ENCODE measurements at places on chromosomes 1 and 21. TPM values are rescaled to one million over a fixed set of nuclear protein-coding genes. Genes with fewer than 3 reads are reported as not detected.

DNA sequence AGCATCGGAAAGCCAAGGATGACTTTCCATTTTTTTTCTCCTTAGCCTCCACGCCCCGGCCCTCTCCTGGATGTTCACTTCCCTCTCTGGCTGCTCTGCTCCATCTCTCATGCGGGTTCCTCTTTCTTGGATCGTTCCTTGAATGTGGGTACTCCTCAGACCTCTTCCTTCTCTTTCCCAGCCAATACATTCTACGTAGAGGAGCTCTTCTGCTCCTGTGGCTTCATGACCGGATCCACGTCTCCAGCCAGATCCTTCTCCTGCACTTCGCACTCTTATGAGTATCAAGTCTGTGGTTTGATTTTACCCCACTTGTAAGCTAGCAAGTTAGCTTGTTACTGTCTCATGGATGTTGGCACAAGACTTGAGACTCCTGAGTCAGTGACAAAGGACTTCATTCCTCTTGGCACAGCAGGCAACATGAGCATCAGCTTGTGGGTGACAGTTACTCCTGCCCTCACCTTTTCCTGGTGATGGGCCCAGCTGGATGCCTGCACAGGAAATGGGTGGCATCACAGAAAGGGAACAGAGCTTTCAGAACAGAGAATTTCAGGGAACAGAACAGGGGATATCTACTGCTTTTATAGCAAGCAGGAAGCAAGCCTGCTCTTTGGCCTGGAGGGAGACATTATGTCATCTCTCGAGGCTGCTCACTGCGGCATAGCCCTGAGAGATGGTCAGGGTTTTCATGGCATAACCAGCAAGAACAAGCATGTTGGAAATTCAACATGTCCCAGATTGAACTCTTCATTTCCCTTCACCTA, 100.1 kb upstream of the KIF26B start:
- DNase-seq: no peak

Gene OR2L8
- total RNA-seq: 0.42 TPM

Gene LCE2C
- total RNA-seq: not detected

DNA sequence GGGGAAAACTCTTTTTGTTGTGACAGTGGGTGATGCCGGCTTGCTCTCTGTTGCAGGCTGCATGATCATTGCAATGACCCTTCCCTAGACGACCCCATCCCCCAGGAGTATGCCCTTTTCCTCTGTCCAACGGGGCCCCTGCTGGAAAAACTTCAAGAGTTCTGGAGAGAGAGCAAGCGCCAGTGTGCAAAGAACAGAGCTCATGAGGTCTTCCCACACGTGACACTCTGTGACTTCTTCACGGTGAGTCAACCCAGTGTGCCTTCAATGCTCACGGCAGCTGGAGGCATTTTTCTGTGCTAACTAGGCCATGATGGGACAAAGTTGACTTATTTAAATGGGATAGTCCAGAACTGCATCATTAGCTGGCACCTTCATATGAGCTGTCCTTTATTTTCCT, 5.7 kb downstream of the UBASH3A start:
- no peak for DNase-seq

- DNase-seq: no peak
These were observed 8.3 kb upstream of the PTPRF start for GRCh38 chr1:43522431-43522775.

Gene CLDN17
- total RNA-seq: not detected

GRCh38 chr21:17427157-17427556, 85.7 kb upstream of the CXADR start:
- no peak for DNase-seq

DNA sequence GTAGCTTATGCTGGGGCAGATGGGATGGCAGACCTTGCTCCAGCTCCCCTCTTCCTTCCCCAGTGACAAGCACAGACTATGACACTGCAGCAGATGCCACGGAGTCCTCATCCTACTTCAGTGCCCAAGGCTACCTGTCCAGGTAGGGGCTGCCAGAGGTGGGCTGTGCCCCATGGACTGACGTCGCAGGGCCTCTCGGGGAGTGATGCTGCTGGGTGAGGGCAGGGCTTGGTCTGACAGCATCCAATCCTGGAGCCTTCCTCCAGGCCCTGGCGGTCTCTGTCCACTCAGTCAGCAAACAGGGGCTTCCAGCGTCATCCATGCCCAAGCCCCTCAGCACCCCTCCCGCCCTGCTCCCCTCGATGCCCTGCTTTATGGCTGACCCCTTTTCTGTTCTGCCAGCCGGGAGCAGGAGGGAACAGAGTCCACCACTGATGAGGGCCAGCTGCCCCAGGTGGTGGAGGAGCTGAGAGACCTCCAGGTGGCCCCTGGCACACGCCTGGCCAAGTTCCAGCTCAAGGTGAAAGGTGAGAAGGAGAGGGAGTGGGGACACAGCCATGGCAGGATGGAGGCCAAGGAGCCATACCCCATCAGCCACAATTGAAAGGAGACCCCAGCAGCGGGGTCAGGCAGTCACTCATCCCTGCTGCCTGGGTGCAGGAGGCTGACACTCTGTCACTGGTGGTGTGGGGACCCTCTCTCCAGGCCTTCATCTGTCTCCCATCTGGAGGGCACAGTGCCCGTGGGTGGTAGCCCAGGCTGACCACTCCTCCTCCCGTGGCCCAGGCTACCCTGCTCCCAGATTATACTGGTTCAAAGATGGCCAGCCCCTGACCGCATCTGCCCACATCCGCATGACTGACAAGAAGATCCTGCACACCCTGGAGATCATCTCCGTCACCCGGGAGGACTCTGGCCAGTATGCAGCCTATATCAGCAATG, 73.6 kb downstream of the TRIM11 start:
- DNase-seq: no peak

DNA sequence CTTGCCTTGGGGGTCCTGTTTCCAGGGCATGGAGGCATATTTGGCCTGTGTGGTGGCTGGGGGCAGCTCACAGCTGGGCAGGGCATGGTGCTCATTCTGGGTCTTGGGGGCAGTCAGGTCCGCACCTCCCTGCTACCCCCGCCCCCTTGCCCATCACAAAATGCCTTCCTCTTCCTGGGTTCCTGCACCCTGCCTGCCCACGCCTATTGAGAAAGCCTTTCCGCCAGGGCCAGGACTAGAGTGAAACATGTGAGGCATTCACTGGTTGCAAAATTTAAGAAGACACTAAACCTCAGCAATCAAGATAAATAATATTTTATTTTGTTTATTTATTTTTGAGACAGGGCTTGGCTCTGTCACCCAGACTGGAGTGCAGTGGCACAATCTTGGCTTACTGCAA, 19.7 kb downstream of the PTAFR start:
- no peak for DNase-seq

- DNase-seq: no peak
These were observed 28.3 kb downstream of the MX2 start for GRCh38 chr21:41390043-41390639.

DNA sequence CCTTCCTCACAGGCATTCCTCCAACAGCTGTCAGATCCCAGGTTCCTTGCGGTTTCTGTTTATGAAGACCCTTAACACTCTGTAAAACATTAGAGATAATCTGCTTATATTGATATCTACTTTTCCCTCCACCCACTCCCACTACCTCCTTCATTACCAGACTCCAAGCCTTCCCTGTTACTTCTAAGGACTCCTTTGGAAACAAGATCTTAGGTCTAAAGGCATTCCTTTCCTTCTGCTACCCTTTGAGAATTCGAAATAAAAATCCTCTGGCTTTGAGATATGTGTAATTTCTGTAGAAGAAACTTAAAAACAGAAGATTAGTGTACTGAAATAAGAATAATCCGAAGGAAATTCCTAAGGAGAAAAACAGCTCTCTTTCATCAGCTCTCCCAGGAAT, 23.7 kb upstream of the LYPLAL1 start:
- no peak for DNase-seq

Gene GFI1
- total RNA-seq: 3.0 TPM

- DNase-seq: no peak
These were observed 67.0 kb downstream of the INTS7 start for GRCh38 chr1:211968200-211968834.

DNA sequence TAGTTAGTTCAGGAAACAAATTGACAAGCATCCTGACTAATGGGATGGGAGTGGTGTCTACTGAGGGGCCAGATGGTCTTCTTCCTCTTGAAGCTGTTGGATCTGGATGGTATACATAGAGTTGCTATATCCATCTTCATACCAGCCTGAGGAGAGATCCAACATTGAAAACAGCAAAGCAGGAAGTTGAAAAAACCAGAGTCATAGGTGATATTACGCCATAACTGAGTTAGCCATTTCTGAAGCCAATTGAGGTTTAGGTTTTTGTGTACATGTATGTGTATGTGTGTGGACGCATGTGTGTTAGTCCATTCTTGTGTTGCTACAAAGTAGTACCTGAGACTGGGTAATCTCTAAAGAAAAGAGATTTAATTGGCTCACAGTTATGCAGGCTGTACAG, 2.3 kb upstream of the TSPAN2 start:
- DNase-seq: no peak

DNA sequence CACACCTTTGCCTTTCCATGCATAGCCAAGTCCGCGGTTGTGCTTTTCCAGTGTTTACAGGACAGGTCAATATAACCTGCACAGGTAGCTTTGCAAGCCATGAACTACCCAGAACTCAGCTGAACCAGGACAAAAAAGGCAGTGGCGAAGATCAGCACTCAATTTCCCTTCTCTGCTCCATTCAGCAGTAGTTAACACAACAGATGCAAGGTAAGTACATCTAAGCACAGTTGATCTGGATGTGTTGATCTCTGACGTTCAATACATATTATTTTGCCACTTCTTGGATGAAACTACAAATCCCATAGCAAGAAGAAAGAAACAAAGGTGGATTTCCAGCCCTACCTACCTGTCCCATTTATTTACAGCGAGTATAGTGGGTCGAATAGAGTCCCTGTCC, 146.6 kb upstream of the KRTAP19-8 start:
- no peak for DNase-seq

Gene LRRC8C
- total RNA-seq: 70.4 TPM

DNA sequence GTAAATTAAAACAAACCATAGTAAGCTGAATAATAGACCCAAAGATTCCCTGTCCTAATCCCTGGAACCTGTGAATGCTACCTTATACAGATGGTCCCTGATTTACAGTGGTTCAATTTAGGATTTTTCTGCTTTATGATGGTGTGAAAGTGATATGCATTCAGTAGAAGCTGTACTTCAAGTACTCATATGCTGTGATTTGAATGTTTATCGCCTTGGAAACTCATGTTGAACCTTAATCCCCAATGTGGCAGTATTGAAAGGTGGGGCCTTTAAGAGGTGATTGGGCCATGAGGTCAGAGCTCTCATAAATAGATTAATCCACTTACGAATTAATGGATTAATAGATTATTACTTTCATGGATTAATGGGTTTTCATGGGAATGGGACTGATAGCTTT, 10.6 kb upstream of the RRP15 start:
- no peak for DNase-seq

Gene NRIP1
- 14.6 TPM for total RNA-seq

Gene HSPB7
- not detected for total RNA-seq

Gene SLAMF6
- total RNA-seq: 60.0 TPM

Gene RHD
- 0.20 TPM for total RNA-seq

DNA sequence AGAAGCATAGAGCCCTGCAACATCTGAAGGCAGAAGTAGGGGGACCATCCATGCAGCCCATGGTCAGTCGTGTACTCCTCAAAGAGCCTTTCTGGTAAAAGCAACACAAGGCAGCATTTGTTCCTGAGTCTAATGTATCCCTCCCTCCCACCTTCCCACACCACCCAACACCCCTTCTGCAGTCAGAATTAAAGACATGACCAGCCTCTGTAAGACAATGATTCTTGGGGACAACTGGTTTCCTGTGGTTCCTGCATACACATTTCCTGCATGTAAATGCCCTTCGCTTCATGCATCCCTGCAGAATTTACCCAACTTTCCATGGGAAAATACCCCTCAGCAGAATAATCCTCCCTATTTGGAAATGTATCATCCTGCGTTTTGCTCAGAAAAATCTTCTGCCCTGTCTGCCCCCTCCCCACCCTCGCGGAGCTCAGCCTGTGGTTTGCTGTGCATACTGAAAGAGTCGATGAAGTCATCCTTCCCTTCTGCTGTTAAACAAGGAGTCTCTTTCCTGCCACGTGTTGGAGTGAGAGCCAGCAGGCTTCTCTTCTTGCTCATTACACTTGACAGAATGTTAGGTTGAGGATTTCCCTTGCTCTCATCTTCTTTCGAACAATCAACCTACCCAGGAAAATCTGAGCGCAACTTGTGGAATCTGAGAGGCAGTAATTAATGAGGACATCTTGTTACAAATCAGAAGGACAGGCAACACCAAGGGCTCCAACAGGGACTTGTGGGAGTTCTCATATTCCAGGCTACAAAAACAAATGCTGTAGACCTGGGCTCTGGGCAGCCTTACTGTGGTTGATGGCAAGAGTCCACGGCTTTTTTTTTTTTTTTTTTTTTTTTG, 4.7 kb downstream of the TNN start:
- DNase-seq: peak; percentile 29

DNA sequence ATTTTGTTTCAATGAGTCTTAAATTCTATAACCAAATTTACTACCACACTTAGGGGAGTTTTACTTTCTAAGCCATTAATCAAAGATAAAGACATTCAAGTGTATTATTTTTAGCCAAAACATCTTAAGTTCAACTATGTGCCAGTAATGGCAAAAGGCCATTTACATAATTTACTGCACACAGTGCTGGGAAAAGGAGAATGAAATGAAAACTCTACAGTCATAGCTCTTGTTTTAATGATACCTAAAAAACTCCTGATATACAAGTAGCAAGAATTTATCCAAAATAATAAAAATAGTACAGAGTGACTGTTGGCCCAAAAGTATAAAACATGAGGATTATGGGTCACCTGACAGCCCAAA, 42.4 kb upstream of the C1orf198 start:
- DNase-seq: no peak

GRCh38 chr1:215833941-215834729, 267.0 kb downstream of the KCTD3 start:
- no peak for DNase-seq

DNA sequence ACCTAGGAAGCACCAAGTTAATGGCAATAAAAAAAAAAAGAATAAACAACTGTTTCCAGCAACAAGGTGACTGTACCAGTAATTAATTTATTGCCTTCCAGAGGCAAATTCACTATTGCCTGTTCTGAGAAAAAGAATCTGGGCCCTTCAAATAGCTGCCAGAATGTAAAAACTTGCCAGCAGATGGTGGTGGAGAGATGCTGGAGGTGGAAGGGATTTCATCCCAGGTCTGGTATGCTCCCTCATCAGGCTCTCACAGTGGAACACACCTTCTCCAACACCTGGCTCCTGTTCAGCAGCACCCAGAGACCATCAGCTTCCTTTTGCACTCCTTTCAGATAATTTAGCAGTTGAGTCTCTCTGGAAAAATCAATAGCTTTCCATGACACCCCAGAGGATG, 792.9 kb upstream of the ADAMTS5 start:
- no peak for DNase-seq

Data from CD4-positive, CD25-positive, alpha-beta regulatory T cell (primary cell).